ENCODE measurements at places on chromosomes 5 and 9. TPM values are rescaled to one million over a fixed set of nuclear protein-coding genes. Genes with fewer than 3 reads are reported as not detected.

DNA sequence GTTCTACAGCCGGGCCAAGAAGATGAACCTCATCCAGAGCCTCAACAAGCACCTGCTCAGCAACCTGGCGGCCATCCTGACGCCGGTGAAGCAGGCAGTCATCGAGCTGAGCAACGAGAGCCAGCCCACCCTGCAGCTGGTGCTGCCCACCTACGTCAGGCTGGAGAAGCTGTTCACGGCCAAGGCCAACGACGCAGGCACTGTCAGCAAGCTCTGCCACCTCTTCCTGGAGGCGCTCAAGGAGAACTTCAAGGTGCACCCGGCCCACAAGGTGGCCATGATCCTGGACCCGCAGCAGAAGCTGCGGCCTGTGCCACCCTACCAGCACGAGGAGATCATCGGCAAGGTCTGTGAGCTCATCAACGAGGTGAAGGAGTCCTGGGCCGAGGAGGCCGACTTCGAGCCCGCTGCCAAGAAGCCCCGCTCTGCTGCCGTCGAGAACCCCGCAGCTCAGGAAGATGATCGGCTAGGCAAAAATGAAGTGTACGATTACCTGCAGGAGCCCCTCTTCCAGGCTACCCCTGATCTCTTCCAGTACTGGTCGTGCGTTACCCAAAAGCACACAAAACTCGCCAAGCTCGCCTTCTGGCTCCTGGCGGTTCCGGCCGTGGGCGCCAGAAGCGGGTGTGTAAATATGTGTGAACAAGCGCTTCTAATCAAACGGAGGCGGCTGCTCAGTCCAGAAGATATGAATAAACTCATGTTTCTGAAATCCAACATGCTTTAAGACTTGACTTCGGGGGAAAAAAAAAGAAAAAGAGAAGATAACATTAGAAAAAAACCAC, 28.5 kb downstream of the AMBP start:
- DNase-seq, result no peak

DNA sequence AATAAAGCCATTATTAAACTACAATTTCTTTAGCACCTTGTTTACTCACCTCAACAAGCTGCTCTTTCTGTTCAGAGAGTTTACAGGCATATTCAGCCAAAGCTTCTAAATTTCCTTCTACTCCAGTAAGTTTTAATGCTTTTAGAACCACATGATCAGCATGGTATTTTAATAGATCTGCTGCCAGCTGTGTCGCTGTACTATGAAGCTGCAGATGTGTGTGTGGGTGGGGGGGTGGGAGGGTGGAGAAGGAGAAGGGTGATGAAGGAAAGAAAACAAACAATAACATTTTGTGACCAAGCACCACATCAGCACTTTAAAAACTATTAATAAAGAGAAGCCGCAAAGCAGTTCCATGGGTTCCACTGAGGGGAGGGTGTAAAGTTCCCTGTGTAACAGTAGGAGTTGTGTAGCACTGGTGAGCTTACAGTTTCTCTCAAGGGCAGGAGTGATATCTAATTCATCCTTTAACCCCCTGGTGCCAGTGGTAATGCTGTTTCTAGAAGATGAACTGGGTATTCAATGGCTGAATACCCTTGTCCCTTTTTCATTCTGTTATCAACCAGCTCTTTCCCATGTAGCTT, 38.5 kb downstream of the ABITRAM start:
- no peak for DNase-seq

DNA sequence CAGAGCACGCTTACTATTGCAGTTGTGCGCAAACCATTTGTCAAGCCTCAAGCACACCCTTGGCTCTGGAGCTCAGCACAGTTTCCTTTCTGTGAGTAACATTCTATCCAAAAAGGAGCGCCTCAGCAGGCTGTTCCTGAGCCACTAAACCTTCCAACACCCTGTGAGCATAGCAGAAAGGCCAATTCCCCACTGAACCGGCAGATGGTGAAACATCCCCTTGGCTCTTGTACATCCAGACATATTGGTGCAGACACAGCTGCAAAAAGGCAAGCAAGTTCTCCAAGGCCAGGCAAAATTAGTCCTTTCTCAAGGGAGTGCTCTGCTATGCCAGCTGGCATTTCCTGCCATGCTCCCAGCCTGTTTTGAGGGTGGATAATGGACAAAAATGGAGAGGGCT, 44.1 kb upstream of the CEMIP2 start:
- DNase-seq, result no peak

DNA sequence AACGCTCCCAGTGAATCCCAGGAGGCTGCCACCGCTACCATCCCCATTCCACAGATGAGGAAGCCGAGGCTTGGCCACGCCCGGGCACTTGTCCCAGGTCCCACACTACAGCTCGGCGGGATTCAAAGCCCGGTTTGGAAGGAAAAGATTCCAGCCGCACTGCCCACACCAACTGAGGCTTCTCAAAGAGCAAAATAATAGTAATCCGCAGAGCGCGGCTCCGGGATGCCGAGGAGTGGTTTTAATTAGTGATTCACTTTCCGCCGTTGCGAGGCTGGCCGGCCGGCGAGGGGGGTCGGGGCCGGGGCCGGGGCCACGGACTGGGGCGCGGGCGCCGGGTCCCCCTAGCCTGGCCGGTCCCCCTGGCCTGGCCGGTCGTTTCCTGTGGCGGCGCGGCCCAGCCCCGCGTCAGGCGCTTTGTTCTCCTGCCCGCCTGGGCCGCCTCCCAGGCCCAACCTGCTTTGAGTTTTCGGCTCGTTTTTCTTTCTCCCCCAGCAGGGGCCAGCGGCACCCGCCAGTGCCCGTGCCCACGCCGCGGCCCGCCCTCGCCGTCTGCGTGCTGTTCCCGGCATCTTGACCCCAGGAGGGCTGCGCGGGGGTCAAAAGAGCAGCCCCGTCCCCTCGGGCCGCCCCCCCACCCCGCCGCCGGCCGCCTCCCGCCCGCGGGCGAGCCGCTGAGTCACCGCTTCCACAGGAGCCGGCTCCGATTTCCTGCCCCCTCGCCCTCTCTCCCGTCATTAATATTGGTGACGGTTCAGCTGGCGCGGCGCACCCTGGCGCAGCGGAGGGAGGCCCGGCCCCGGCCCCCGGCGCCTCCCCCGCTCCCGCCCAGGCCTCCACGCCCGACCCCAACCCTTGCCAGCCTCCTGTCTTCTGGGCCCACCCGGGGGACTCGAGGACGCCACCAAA, 31.2 kb downstream of the FGF18 start:
- DNase-seq, result peak; percentile 33

DNA sequence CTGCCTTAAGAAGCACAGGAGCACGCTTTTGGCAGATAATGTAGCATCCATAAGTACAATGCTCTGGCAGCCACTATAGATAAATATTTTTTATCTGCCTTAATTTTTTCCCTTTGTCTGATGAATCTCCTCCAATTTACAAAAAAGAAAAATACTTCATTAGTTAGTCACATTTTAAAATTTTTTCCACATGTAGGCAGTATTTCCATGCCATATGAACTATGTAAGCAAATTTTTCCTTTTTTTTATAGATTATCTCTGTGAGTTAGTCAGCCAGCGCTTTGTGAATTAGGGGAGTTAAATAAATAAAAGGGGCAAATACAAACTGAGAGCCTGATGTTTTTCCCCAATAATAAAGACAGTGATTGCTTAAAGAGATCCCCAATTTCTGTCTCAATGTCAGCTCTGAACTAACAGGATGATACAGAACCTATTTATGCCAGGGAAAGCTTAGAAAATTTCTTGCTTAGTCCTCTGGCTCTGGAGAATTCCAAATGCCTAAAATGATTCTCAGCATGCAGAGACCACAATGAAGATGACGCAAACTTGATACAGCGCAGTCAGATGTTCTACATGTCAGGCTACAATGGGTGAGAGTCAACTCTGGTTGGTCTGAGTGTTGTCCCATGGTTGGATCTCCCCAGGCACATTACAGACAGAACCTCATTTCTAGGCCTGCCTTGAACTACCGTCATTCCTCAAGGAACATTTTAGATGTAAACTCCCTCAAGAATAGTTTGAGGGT, 390.4 kb upstream of the CDH6 start:
- DNase-seq, result no peak

- no peak for DNase-seq
Measured at GRCh38 chr9:137319739-137320551, 17.9 kb upstream of the NRARP start.

DNA sequence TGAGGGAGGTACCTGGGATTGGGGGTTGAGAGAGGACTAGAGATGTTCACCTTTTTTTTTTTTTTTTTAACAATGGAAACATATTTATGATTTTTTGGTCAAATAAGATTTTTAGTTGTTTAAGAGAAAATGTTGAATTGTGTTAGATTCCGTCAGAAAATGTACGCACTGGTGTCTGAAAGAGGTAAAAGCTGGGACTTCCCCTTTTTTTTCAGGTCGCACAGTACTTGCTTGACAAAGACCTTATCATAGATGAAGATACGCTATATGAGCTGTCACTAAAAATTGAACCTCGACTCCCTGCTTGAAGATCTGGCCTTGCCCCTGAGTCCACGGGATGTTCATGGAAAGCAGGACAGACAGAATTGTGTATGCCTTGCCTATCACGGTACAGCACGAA, 7.7 kb upstream of the CKMT2 start:
- no peak for DNase-seq

GRCh38 chr5:59542851-59543820, 350.4 kb downstream of the PDE4D start:
- no peak for DNase-seq

DNA sequence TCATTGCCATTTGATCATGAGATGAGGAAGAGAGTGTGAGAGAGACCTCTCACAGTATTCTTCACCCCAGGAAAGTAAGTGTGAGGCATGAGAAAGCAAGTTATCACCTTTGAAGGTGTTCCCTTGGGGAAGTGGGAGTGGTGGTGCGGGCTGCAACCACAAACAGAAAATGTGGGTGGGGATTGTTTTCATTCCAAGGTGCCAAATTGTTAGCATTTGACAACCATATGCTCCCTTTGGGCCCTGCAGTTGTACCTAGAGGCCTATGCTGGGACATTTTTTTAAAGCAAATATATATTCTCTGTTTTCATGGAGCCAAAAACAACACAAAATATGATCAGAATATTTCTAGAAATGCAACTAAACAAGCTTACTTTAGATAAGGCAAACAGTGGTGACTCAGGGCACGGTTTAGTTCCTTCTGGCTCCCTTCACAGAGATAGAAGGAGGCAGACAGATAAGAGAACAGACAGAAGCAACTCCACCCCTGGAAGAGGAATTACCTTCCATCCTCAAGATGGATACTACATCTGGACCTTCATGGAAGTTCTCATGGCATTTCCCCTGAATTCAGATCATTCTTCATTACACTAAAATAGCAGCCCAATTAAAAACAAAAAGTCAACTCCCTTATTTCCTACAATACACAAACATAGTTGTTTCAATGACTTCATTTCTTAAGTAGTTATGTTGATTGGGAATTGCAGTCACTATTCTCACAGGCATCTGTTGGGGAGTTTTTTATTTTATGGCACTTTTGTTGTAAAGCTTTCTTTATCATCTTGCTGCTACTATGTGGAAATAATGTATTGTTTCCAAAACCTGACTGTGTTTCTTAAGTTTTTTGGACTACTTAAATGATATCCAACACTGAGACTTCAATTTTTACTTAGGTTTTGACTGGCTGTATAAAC, 416.6 kb downstream of the PLK2 start:
- no peak for DNase-seq

DNA sequence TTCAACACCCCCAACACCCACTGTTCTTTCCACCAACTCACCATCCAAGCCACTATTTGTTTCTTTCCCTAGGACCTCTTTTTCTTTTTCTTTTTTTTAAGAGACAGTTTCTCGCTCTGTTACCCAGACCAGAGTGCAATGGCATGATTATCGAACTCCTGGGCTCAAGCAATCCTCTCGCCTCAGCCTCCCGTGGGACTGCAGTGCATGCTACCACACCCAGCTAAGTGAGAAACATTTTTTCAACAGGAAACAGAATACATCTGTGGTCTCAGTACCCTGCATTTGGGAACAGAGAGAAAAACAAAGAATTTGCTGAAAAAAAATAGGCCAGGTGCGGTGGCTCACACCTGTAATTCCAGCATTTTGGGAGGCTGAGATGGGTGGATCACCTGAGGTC, 24.6 kb downstream of the B4GALT1 start:
- no peak for DNase-seq

GRCh38 chr9:28921857-28922500, 1348.7 kb upstream of the C9orf72 start:
- DNase-seq, result no peak

GRCh38 chr9:7756088-7756487, 43.5 kb downstream of the DMAC1 start:
- peak; percentile 41 for DNase-seq

DNA sequence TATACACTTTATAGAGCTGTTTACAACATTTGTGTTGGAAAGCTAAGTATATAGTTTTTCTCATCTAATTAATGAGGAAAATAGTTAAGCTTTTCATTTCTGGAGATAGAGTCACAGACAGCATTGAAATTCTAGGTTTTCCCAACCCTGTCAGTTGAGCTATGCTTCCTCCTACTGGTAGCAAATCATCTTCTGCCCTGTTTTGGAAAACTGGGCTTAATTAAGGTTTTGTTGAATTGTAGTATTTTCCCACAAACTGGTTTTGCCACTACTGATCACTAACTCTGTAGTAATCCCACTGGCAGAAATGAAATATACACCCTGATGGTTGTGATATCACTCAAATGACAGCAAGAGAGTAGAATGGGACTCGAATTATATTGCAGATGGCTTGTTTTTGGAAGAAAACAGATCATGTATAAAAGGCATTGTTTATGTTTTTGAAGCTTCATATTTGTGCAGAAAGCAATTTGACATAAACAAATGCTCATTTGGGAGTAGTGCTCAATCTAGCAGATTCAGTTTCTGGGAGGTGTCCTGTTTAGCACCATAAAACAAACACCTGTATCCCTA, 46.6 kb downstream of the CD180 start:
- DNase-seq, result no peak

GRCh38 chr5:78799266-78800017, 150.9 kb upstream of the LHFPL2 start:
- no peak for DNase-seq

DNA sequence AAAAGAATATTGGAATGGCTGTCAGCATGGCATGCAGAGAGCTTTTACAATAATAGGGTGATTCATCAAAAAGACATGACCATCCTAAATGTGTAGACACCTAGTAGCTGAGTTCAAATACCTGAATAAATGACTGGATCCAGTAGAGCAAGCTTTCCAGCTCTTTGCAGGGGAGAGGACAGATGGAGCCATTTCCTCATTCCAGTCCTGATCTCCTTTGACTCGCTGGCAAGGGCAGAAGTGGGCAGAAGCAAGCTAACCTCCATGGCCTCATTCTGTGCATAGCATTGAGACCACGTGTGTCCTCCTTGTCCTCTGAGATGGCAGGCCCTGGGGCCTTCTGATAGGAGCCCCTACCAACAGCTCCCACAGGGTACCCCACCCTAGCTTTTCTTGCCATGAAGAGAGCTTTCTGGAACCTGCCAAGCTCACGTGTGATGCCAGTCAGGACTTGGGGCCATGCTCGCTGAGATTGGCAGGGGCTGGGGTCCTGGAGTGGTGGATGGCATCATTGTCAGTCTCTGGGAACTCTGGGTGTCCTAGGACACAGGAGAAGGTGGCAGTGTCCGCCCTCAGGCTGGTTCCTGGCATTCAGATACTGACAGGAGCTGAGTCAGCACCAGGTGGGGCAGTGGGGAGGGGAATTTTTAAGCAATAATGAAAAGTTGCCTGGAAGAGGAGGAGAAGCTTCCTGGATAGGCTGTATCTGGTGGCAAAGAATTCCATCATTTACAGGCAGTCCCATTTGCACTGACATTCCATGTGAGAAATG, 33.6 kb downstream of the WWC1 start:
- no peak for DNase-seq

PAX5 gene
- total RNA-seq, result 0.34 TPM

IRGM gene
- total RNA-seq, result 3.0 TPM

PLPP7 gene
- total RNA-seq, result not detected

AGXT2 gene
- not detected for total RNA-seq

UHRF2 gene
- total RNA-seq, result 59.3 TPM

Measured in activated CD8-positive, alpha-beta T cell treated with anti-CD3 and anti-CD28 coated beads, Interleukin-2, amount 10 ng/mL, durations not matched to agents 7 days and 5 days (primary cell).